ENCODE measurements at places on chromosomes 1 and 21.

- no peak for DNase-seq
Observed at GRCh38 chr1:117886101-117886795, 43.2 kb downstream of the GDAP2 start.

DNA sequence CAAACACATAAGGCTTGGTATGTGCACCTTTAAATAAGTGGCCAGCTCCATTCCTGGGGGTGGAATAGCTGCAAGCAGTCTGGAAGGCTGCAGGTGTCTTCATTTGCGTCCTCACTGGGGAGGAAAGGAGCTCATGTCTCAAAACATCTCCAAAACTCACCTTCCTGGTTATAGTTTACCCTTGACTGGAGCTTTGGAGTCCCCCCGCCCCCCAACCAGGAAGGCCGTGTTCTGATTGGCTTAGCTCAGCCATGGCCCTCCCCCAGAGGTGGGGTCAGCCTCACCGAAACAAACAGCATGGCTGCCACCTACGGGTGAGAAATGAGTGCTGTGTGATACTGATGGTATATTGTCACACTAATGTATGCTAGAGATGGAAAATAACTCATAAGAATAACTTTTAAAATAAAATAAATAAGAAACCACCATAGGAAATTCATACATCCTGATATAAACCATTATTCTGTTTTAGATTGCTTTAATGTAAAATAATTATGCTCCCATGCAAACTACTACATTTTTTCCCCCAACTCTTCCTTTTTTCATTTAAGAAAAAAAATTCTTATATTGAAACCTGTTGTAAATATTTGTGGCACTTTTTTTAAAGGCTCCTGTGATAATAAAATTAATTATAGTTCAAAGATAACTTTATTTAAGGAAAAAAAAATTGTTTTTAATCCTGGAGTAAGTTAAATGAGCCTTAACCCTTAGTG is 90.8 kb downstream of the ZP4 start:
- no peak for DNase-seq

DNA sequence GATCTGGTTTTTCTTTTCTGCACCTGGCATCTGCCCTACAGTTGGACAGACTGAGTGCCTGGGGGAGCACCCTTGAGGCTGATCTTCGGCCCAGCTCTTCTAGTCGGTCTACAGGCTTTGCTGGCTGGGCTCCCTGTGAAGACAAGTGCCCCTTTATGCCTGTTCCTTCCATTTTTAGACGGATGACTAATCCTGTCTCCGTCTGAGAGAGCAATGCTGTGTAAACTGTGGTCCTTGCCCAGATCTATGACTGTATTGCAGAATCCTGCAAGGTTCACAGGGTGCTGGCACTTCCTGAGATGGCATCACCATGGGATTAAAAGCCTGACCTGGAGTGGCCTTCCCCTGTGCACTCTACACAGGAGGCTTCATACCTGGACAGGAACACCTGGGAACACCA is 47.6 kb upstream of the SAMD13 start:
- DNase-seq, result no peak

DNA sequence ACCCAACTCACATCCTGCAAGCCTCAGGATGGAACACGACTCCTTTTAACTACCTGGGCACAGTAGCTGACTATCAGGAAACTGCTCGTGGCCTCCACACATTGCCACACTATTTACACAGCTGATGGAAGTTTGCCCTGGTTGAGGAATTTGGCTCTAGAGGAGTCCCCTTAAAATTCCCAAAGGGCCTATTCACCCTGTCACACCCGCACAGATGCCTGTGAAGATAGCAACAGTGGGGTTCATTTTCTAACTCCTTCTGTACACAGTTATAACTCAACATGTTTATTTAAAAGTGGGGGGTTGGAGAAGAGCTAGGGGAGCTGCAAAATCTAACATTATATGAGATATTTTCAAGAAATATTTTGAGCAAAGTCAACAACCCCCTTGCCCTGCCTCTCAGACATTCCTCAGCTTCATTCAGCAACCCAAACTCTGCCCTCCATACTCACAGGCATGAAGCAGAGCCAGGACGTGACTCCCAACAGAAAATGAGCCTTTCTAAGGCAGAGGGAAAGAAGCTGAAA is 35.8 kb upstream of the CCN1 start:
- DNase-seq, result no peak
